NCI-H1105 treated with DMSO at 0.1 percent for 48 hours (cell line): ENCODE measurements at places on chromosomes 6 and 20.

DNA sequence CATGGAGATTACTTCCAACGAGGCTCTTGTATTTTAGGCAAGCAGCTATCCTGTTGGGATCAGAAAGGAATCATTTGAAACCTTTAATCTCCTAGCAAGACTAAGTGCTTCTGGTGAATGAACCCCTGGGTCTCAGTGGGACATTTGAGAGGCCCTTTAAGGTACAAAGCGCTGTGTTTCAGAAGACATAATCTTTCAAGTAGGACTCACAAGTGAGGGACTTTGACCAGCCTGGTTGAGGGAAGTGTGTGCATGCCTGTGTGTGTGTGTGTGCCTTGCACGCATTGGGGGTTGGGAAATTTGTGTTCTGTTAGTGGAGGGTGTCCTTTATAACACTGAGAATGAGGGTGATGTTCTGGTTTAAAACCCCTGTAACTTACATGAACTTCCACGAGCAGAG is 64.4 kb upstream of the KCNG1 start:
- DNase-seq: no peak

DNA sequence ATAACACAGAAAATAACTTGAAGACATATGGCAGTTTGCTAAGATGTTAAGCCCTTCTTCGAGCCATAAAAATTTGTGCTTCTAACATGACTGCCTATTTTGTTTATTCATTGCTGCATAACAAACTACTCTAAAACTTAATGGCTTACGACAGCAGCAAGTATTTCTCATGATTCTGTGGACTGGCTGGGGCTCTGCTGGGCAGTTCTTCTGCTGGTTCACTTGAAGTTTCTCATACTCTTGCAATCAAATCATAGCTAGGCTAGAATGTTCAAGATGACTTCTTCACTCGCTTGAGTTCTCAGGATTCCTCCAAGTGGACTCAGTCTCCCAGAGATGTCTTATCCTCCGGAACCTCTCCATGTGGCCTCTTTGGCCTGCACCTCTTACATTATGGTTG is 33.4 kb downstream of the CENPW start:
- no peak for DNase-seq

GRCh38 chr6:2963756-2964155 is 7.6 kb downstream of the SERPINB6 start:
- DNase-seq: no peak

DNA sequence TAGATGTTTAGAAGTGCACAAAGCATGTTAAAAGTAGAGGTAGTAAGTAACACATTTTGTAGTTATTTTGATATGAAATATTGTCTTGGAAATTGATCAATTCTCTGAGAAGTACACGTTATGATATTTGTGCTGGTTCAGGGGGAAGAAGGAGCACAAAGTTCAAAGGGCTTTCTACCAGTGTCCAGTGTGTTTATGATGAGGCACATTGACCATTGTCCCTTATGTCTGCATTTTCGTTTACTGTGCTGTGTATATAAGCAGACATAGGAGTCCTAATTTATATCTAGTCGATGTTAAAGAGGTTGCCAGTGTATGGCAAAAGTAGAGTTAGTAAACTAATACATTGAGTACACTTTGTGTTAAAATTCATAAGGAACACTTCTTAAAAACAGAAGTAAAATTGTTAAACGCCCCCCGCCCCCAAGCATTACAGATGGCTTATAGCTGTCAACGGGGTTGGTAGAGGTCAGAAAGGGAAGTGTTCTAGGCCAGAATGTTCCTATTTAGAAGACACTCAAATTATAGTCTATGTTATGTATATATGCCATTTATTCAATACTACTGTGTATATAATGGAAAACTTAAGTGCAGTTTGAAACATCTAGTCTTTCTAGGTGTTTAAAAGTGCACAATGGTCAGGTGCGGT is 13.3 kb upstream of the HMGN4 start:
- no peak for DNase-seq

GRCh38 chr20:48196486-48196885 is 411.2 kb upstream of the SULF2 start:
- no peak for DNase-seq

- DNase-seq: no peak
These were observed 405.7 kb upstream of the CITED2 start for GRCh38 chr6:139779988-139780774.

- peak; percentile 45 for DNase-seq
These were observed 1.1 kb downstream of the RGS17 start for GRCh38 chr6:153129873-153130514.

DNA sequence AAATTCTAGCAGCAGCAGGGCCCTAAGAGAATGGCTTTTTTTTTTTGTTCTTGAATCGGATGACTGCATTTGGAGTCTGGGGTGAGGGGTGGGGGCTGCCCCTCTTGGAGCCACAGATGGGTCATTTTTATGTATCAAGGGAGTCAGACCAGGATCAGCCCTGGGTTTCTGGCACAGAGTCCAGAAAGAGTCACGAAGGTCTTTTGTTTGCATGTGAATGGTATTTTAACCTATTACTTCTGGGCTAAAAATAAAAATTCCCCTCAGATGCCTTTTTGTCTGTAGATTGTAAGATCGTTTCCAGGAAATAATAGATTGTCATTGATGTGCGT is 72.5 kb downstream of the PHACTR3 start:
- DNase-seq: no peak

DNA sequence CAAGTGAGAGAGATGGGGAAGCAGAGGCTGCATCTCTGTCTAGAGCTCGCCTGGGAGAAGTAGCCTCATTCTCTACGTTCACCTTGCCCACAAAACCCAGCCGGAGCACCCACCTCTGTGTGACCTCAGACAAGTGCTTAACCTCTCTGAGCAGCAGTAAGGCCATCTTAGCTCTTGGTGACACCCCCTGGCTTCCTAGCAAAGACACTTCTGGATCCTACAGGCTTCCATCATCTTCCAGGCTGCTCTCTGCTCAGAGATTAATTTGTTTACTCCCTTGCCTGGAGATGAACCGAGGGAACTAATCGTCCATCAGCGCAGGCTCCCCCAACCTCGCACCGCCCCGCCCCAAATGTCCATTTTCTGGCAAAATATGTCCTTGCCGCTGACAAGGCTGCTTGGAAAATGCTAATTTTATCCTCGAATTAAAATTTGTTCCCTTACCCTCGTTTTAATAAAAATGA is 24.0 kb upstream of the CTNNBL1 start:
- no peak for DNase-seq

DNA sequence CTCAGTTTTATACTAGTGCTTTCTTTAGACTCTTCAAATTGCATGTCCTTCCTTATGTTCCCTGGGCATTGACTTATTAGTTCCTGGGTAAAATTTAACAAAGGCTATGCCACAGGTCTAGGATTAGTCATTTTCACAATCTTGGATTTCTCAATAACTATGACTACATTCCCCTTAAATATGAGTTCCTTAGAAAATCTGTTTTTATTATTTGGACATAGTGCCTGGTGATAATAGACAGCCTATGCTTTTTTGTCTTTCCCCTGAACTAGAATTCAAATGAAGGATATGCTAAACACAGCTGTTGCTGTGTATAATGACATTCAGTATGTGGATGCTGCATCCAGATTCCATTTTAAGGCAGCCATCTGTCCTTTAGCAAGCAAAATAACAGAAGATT is 1252.8 kb upstream of the GJE1 start:
- DNase-seq: no peak

- DNase-seq: no peak
These were observed 133.3 kb upstream of the ARMC2 start for GRCh38 chr6:108714766-108715414.

- no peak for DNase-seq
These were observed 60.9 kb upstream of the MAP7 start for GRCh38 chr6:136611133-136611532.

DNA sequence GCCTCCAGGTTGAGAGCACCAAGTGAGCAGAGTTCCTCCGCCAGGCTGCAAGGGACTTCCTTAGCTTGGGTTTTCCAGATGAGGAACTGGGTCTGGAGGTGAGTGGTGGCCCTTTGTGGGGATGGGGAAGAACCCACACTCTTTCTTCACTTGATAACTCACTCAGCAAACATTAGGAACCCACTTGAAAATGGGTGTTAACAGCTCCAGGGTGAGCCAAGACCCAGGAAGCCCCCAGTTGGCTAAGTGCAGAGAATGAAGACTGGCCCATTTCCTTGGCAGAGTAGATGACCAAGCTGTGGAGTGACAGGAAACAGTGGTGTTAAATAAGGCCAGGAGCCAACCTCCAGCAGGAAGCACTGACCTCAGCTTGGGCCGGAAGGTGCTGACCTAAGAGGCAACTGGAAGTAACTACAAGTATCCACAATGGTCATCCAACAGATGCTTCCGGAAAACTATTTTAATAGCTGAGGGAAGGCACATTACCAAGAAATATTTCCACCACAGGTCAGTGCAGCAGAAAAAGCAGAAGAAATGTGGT is 22.7 kb downstream of the MRPL14 start:
- no peak for DNase-seq

GRCh38 chr20:56445130-56445529 is 23.3 kb upstream of the RTF2 start:
- no peak for DNase-seq

DNA sequence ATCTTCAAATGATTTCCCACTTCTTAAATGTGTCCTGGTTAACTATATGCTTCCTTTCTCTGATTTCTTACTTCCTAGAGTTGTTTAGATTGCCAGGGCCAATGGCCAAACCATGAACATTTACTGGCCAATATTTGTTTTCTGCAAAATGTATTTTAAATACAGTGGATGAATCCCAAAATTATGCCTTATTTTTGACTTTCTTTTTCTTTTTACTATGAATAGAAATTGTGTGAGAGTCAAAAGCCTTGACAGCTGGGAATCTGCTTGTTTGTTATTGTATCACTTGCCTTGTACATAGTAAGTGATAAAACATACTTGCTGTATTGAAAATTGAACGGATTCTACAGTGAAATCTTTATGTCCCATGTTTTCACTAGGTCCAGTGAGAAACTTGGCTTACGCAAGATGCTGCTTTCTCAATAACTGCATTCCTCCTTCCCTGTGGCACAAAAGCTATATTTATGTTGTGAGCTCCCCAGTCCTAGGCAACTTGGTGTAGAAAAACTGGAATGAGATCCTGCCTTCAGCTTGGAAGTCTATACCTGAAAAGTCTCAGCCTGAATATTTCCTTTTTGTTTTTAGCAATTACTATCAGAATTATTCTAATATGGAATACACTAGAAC is 295.2 kb downstream of the EPHA7 start:
- no peak for DNase-seq

- DNase-seq: no peak
These were observed 74.6 kb upstream of the CEP85L start for GRCh38 chr6:118725944-118726343.

- no peak for DNase-seq
These were observed 20.5 kb upstream of the SIM1 start for GRCh38 chr6:100485268-100485667.

GRCh38 chr6:100801036-100801435 is 80.1 kb downstream of the ASCC3 start:
- no peak for DNase-seq

- no peak for DNase-seq
These were observed 16.3 kb downstream of the TRAF3IP2 start for GRCh38 chr6:111589366-111589765.

- DNase-seq: no peak
These were observed 101.9 kb upstream of the ARMC2 start for GRCh38 chr6:108746366-108746765.

GRCh38 chr20:63664861-63665594 is 6.9 kb downstream of the RTEL1 start:
- DNase-seq: no peak

- peak; percentile 21 for DNase-seq
These were observed 27.5 kb downstream of the FOXC1 start for GRCh38 chr6:1636971-1637871.
